ENCODE measurements at places on chromosomes 4 and X. TPM values are rescaled to one million over a fixed set of nuclear protein-coding genes. Genes with fewer than 3 reads are reported as not detected.

The MAGEA8 gene
- total RNA-seq = not detected

The S100G gene
- total RNA-seq = not detected

The AMOT gene
- not detected for total RNA-seq

The ADGRG2 gene
- total RNA-seq = 6.4 TPM

The LRP2BP gene
- total RNA-seq = 0.70 TPM

The DMP1 gene
- total RNA-seq = not detected

The KLB gene
- total RNA-seq = not detected

- DNase-seq = no peak
- H3K4me1 ChIP-seq = no peaks in the 10 kb centered on the region
- no peak overlapping the region for H3K4me3 ChIP-seq
- H3K27ac ChIP-seq = no peak overlapping the region
Measured at GRCh38 chr4:20641976-20642375, 58.3 kb upstream of the PACRGL start.

GRCh38 chr4:6277139-6277802, 7.6 kb downstream of the WFS1 start:
- H3K4me3 ChIP-seq = no peak overlapping the region
- H3K27me3 ChIP-seq = no peaks in the 10 kb centered on the region
- no peak for DNase-seq
- H3K27ac ChIP-seq = no peak overlapping the region
- peaks cover 14% of the 10 kb centered on the region for H3K4me1 ChIP-seq

DNA sequence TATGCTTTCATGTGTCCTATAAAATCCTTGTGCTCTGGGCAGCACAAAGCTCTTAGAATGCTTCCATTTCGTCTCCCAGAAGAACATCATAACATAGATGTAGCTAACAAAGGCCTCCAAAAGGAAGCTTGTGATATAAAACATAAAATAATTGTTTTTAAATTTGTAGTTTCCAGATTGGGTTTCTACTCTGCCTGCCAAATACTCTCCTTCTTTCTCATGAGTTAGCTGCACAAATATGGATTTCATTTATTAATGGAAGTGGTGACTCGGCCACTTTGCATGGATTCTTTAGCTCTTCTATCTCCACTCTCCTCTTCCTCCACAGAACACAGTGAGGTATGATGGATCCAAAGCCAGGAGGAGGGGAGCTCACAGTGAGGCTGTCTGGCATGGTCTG, 265.4 kb downstream of the COL25A1 start:
- DNase-seq = no peak
- H3K27ac ChIP-seq = no peak overlapping the region
- H3K36me3 ChIP-seq = no peaks in the 10 kb centered on the region
- no peaks in the 10 kb centered on the region for H3K27me3 ChIP-seq
- peaks cover 7% of the 10 kb centered on the region for H3K4me1 ChIP-seq
- H3K4me3 ChIP-seq = no peak overlapping the region

DNA sequence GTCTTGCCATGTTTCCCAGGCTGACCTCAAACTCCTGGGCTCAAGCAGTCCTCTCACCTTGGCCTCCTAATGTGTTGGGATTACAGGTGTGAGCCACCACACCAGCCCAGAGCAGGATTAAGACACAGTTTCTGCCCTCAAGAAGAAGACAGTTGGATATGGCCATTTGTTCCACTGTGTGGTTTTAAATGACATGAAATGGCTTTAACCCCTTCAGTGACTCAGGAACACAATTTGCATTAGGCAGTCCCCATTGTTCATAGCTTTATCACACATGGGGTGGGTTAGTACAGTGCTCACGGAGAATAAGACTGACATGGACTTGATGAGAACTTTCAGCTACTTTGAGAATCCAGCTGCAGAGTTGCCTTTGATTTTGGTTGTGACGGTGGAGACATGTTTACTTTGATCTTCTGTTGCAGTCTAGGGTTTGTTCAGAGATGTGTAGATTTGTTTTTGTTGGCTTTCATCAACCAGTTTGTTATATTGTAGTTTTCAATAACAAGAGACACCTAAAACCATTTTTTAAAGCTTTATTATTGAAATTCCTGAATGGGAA, 60.3 kb downstream of the ARX start:
- H3K27me3 ChIP-seq = no peaks in the 10 kb centered on the region
- no peaks in the 10 kb centered on the region for H3K36me3 ChIP-seq

GRCh38 chrX:130083656-130084382, 26.5 kb downstream of the ELF4 start:
- DNase-seq = no peak
- no peak overlapping the region for H3K4me3 ChIP-seq
- no peak overlapping the region for H3K27ac ChIP-seq
- no peaks in the 10 kb centered on the region for H3K4me1 ChIP-seq
- H3K36me3 ChIP-seq = peaks cover 18% of the 10 kb centered on the region

DNA sequence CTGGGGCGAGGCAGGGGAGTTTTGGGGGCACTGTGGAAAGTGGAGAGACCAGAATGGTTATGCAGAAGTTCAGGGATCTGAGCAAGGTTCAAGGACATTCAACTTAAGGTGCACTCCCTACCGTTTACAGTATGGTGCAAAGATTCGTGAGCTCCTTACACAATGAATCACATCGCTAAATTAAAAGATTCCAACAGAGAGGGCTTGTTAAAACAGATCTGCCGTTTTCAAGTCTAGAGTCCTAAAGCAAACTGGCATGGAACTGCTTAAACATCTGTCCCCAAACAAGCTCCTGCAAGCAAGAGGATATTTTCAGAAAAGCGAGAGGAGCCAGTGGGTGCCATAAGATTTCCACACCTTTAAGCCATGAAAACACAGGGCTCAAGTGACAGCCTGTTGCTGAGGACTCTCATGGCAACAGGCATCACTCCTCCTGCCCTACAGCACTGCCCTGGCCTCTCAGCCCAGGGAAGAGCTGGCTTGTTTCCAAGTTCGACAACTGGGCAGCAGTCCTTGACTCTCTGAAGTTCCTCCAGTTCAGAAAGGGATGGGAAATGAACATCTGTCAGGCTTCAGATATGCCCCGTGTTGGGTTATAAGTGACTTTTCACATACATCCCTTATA, 10.0 kb downstream of the FAM184B start:
- no peaks in the 10 kb centered on the region for H3K27me3 ChIP-seq
- H3K36me3 ChIP-seq = no peaks in the 10 kb centered on the region
- H3K4me3 ChIP-seq = no peak overlapping the region
